ENCODE measurements at places on chromosomes 2 and 18.

- DNase-seq: peak; percentile 69
These were observed 75.1 kb downstream of the SH3BP4 start for GRCh38 chr2:235026649-235027557.

DNA sequence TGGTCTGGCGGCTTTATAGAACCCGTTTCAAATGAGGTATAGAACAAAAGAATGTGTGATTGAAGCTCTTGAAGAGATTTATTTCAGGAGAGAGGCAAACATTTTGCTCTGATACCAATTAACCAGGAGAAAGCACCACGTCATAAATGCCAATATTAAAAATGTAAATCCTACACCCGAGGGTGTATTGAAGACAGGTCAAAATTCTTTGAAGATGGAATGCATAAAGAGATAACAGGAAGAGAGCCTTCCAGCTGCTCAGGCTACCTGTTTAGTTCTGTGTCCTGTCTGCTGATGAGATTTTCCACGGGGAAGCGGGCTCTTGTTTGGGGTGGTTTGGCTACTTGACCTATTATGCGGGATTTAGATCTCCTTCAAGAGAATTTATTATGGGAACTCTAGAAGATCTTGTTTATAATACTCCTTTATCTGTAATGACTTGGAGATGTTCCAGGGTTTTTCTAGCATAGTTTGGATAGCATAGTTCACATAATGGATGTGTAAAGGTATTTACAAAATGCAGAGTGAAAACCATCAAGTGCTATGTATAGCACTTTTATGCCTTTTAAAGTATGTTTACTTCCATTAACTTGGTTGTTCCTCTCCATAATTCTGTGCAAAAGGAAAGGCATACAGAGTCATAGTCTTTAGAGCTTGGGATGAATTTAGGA, 204.5 kb upstream of the SPRED2 start:
- no peak for DNase-seq

- DNase-seq: peak; percentile 23
These were observed 611 bp downstream of the ZNF512 start for GRCh38 chr2:27583390-27583915.

DNA sequence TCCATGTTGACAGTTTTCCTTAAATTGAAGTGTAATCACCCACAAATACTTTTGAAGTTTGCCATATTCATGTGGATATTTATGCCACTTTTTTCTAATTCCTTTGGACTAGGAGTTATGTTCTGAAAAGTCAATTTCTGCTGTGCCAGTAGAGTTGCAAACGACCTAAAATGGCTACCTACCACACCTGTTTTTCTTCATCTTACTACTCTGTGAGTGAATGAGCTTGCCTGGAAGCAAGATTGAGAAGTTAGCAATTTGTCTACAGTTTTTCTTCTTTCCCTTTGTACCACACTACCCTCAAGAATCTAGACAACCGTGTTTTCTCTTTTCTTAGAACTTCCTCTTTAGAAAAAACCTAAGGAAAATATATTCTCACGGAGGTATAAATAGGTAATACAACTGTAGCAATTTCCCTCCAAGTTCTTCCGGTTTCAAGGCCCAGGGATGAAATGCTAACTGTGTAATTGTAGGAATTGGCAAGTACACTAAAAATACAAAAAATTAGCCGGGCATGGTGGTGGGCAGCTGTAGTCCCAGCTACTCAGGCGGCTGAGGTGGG, 7.3 kb upstream of the SLC39A10 start:
- no peak for DNase-seq

DNA sequence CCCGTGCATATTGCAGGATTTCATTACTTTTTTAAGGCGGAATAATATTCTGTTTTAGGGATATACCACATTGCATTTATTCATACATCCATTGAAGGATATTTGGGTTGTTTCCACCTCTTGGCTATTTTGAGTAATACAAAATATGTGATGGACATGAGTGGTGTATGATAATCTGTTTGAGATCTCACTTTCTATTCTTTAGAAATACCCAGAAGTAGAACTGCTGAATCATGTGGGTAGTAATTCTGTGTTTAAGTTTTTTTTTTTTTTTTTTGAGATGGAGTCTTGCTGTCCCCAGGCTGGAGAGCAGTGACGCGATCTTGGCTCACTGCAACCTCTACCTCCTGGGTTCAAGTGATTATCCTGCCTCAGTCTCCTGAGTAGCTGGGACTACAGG, 201.4 kb downstream of the NYAP2 start:
- no peak for DNase-seq

DNA sequence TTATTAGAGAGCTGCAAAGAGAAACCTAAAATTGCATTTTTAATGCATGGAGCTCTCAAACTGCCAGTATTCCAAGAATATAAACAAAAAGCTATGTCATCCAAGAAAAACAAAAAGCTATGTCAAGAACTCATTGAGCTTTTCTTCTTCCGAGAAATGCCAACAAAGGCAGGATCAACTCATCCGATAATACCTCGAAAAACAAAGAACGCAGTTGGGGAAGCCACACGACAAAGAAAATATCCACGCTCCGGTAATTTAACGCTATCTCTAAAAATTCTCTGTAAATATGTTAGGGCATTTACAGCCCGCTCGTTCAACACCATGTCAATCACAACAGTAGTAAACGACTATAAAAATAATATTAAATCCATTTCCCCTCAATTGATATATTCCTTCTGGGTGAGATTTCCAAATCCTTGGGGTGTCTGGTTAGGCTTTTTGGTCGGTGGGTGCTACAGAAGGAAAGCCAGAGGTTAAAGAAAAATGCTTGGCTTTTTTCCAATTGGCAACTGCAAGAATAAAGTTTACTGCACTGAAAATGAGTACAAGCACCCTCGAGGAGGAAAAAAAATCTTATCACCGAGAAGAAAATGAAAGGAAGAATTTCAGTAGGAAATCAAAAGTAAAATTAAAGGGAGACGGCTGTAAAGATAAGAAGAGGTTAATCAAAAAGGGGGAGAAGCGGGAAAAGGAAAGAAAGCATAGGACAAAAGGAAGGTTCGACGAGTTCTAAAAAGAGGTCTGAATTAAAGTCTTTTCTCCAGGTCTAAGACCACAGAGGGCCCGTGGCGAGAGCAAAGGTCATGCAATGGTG, 856 bp downstream of the TIA1 start:
- peak; percentile 25 for DNase-seq

DNA sequence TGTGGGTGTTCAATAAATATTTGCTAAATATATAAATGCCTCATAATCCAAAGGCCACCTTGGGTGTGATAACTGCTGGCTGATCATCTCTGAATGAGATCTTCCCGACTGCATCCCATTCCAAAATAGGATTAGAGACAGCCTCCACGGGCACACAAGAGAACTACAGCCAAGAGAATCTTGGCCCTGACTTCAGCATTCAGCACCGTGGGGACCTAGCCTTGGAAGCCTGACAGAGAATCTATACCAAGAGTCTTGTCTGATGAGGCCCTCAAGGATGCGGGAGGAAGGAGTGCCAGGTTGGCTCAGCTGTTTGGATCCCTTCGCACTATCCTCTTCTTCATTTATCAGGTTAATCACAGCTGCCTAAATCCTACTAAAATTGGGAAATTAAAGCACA, 85.8 kb downstream of the RBM43 start:
- DNase-seq: no peak

All from RPMI7951 (cell line).